ENCODE measurements at places on chromosomes 5 and 9.

DNA sequence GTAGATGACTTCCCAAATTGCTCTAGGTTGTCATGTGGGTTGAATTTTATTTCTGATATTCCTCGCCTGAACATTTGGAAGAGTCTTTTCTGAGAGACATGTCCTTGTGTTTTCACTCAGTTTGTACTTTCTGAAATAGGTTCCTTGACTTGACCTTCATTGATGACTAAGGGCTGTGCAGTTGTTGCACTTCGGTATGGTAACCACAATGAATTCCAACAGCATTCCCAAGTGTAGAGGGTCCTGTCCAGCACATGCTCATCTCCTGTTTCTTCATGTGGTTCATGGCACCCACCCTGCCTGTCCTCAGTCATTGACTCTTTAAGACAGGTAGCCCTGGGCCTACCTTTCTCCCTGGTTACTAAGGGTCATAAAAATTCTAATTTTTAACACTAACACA is 527.8 kb downstream of the MTRR start:
- no peak for DNase-seq

DNA sequence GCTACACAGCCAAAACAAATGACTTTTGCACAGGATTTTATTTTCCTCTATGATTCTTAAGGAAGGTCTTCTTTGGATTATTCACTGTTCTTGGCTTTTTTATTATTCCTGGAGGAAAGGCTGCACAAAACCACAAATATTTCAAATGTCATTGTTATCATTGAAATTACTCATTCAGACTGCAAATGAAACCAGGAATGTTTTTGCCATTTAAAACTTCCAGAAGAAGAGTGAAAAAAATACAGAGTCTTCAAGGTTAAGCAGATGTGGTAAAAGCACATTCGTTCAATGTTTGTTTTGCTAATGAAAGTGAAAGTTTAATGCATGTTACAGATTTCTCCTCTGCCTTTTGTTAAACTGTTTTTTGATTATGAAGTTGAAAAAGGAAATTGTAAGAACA is 238.2 kb downstream of the TLE4 start:
- no peak for DNase-seq

DNA sequence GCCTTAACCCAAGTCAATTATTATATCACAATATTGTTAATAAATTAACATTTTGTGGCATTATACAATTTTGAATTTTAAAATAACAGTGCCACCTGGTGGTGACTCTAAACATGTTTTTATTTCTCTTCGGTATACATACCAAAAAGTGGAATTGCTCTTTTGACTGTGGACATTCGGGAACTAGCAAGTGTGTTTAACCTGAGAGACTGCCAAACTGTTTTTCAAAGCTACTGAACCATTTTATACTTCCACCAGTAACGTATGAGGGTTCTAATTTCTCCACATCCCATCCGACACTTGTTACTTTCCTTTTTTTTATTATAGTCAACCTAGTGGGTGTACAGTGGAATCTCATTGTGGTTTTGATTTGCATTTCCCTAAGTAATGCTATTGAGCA is 18.3 kb upstream of the HSDL2 start:
- DNase-seq, result peak; percentile 65

GRCh38 chr5:77012601-77013000 is 17.6 kb upstream of the AGGF1 start:
- DNase-seq, result no peak

DNA sequence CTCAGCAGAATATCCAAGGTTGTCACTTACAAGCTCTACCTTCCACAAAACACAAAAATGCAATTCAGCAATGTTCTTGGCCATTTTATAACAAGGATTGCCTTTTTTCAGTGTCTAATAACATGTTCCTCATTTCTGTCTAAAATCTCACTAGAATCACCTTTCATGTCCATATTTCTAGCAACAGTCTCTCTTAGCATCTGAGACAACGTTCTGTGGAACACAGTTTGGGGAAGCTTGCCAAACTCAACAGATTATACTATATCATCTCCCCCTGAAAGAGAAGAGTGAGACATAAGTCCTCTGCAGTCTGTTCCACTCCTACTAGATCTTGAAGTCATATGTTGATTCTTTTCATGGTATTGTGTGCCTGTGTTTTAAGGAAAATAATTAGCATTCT is 70.7 kb downstream of the F2RL2 start:
- DNase-seq, result no peak

- DNase-seq, result no peak
These were observed 12.5 kb upstream of the SYNPO start for GRCh38 chr5:150627731-150628545.

Data from NCI-H82 (cell line).